GM12878 (cell line): ENCODE measurements at places on chromosomes 7 and 10.

DNA sequence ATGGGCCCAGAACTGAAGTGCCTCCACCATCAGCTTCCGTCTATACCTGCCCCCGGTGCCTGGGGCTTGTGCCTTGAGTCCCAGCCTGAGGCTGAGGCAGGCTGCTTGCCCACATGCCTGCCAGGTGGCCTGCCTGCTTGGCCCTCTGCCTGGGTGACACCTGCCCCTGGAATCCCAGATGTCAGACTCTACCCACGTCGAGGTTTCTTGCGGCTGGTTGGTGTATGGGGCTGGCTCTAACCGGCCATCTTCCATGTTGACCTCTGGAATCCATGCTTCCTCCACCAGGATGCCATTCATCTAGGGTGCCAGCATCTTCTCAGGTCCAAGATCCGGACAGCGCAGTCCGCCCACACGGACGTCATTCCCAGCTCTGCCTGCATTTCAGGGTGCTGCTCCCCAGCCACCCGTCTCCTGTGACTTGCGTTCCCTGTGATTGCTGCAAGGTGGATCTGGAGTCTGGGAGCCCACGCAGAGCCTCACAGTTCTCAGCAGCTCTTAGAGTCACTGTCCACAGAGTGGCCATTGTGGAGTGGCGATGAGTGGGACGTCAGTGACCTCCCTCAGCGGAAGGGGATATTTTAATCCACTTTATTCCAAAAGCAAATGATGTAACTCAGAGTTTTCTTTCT, 298.1 kb downstream of the TCERG1L start:
- H3K36me3 ChIP-seq, result no peaks in the 10 kb centered on the region
- no peak overlapping the region for H3K27ac ChIP-seq
- no peaks in the 10 kb centered on the region for H3K27me3 ChIP-seq
- DNase-seq, result no peak
- no peaks in the 10 kb centered on the region for H3K4me1 ChIP-seq

DNA sequence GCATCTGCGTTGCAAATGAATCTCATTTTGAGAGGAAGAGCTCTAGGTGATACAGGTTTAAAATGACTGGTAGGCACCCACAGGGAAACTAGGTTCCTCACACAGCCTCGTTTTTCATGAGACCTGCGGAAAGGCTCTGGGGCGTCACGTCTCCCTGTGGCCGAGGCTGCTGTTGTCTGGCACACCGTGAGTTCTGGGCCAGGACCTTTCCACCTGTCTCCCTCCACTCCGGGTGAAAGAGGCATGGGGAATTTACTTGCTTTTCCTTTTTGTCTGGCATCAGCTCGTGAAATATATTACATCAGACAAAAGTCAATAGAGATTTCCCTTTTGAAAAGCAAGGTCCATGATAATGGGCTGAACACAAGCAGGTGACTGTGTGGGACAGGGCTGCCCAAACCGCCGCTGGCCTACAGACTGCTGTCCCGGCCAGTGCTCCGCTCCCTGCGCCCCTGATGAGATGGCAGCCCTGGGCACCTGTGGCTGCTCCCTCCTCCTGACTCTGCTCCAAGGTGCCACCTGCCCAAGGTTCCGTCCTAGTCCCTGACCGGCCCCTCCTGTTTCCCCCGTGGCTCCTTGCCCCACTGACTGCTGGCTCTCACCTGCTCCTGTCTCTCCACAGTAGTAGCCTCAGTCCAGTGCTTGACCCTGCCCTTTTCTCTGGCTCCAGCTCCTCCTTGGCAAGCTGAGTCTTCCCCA, 109.6 kb downstream of the NKX6-2 start:
- DNase-seq, result no peak
- no peak overlapping the region for H3K27ac ChIP-seq
- no peaks in the 10 kb centered on the region for H3K27me3 ChIP-seq
- no peaks in the 10 kb centered on the region for H3K4me1 ChIP-seq

DNA sequence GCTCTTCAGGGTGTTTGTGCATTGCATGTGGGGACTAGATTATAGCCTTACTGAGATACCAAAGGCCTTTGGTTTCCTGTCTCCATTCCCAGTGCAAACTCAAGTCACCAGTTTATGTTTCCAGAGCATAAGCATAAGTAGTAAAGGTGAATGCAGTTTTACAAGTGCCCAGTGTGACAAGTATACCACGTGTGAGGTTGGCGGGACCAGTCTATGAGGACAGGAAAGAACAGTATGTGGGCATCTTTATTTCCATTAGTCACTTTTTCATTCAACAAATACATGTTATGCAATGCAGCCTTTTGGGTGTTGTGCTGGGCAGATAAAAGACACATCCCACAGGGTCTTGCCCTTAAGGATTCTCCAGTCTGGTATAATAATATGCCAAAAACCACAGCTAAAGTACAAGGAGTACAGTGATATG, 146.5 kb downstream of the ARID5B start:
- H3K27ac ChIP-seq, result peak overlapping the region; percentile 93
- no peaks in the 10 kb centered on the region for H3K27me3 ChIP-seq
- H3K36me3 ChIP-seq, result no peaks in the 10 kb centered on the region; the same call in 1 of the 2 replicates

DNA sequence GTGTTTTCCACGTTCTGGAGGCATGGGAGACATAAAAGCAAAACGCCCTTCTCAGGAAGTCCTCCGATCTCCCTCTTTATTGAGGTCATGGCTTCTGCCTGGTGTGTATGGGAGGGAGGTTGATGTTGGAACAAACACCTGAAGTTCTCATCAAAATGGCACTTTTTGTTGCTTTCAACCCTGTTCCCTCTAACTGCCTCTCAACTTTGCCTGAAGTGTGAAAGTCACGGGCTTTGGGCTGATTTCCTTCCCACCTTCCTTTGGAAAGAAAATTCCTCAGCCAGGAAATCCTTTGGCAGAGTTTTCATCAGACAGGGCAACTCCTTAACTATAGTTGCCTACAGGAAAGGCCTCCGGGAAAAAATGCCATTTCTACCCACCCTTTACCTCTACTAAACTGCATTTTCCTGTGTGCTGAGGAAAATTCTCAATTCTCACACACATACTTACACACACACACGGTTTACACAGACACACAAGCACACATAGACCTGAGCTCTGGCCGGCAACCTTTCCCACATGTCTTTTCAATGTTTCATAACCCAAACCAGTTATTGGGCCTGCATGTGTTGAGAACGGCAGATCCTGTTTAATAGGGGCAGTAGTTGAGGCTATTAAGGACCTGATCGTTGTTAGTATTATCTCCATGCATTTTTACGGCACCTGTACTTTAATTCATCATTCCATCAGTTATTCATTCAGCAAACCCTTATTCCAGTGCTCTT, 36.4 kb downstream of the CYP17A1 start:
- no peak overlapping the region for H3K27ac ChIP-seq
- H3K27me3 ChIP-seq, result no peaks in the 10 kb centered on the region
- H3K4me3 ChIP-seq, result no peak overlapping the region

DNA sequence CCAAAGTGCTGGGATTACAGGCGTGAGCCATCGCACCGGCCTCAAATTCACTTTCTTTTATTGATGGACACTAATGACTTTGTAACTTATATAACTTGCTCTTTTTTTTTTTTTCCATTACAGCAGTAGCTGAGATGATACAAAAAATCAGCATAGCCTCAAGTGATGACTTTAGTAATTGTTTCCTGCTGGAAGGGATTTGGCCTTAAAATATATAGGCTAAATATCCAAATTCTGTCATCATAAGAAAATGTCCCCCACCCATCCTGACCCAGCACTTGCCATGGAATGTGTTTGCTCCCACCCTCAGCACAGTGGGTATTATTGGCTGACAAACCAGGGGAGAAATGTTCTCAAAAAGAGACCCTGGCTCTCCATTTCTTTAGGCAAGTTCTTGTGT, 1264.1 kb upstream of the AUTS2 start:
- no peaks in the 10 kb centered on the region for H3K27me3 ChIP-seq
- no peak overlapping the region for H3K27ac ChIP-seq
- no peaks in the 10 kb centered on the region for H3K36me3 ChIP-seq
- DNase-seq, result no peak

GRCh38 chr7:150983893-150984368, 5.8 kb upstream of the KCNH2 start:
- no peaks in the 10 kb centered on the region for H3K36me3 ChIP-seq
- H3K27ac ChIP-seq, result no peak overlapping the region
- DNase-seq, result no peak
- peaks cover 5% of the 10 kb centered on the region for H3K27me3 ChIP-seq
- no peak overlapping the region for H3K4me3 ChIP-seq
- H3K4me1 ChIP-seq, result no peaks in the 10 kb centered on the region; the same call in 1 of the 2 replicates

- no peak for DNase-seq
- H3K27me3 ChIP-seq, result peaks cover 3% of the 10 kb centered on the region
- no peaks in the 10 kb centered on the region for H3K36me3 ChIP-seq
- H3K4me3 ChIP-seq, result no peak overlapping the region
- H3K27ac ChIP-seq, result no peak overlapping the region
Observed at GRCh38 chr7:28890137-28890536, 68.0 kb downstream of the TRIL start.

DNA sequence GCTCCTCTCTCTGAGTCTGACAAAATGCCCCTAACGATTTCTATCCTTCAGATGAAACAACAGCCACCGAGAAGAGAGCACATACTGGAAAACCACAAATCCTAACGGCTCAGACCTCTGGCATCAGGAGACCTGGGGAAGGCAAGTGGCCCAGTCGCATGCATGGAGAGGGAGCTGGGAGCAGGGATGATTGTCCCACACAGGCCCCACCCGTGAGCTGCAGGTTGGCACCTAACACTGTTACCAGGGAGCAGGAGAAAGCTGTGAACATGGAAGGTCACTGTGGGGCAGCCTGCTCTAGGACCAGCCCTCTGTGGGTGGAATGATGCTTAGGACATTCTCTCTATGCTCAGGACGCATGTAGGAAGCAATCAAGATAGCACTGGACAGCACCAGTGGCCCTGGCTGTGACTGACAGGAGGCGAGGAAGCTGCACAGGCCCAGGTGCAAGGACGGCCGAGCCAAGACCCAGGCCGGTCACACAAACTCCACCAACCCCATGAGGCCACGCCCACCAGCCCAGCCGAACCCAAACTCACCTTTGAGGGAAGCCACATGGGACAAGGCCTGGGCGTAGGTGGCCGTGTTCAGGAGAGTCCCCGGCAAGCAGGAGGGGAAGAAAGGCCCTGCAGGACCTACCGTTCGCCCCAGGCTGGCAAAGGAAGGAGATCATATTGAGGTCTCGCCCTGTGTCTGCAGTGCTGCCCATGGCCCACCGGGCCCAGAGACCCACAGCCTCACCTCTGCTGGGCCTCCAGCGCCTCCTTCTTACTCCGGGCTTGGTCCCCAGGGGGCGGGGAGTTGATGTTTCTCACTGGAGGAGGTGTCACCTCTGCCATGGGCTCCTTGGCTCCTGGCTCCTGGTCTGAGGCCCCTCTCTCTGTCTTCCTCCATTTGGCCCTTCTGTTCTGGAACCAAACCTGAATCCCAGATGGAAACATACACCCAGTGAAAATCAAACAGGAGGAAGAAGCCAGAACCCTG, 9.7 kb downstream of the DRGX start:
- H3K4me3 ChIP-seq, result no peak overlapping the region
- no peaks in the 10 kb centered on the region for H3K4me1 ChIP-seq
- DNase-seq, result no peak
- H3K36me3 ChIP-seq, result no peaks in the 10 kb centered on the region
- H3K27me3 ChIP-seq, result peaks cover 10% of the 10 kb centered on the region

DNA sequence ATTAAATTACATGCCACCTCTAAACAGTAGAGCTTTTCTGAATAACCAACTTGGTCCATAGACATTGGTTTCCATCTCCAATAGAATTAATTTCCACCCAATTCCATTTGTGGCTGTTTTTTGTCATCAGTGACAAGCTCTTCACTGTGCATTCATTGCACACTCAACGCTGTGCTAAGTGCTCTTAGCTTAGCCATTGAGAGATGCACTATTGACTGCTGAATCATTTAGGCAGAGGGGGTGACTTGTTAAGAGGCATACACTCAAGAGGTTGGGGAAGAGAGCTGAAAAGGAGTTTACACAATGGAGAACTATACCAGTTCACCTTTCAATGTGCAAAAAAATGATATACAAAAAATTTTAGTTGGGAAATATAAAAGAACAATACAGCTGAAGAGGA, 31.9 kb upstream of the CBLL1 start:
- no peak for DNase-seq
- H3K36me3 ChIP-seq, result no peaks in the 10 kb centered on the region
- no peaks in the 10 kb centered on the region for H3K4me1 ChIP-seq
- H3K27ac ChIP-seq, result no peak overlapping the region
- no peak overlapping the region for H3K4me3 ChIP-seq

DNA sequence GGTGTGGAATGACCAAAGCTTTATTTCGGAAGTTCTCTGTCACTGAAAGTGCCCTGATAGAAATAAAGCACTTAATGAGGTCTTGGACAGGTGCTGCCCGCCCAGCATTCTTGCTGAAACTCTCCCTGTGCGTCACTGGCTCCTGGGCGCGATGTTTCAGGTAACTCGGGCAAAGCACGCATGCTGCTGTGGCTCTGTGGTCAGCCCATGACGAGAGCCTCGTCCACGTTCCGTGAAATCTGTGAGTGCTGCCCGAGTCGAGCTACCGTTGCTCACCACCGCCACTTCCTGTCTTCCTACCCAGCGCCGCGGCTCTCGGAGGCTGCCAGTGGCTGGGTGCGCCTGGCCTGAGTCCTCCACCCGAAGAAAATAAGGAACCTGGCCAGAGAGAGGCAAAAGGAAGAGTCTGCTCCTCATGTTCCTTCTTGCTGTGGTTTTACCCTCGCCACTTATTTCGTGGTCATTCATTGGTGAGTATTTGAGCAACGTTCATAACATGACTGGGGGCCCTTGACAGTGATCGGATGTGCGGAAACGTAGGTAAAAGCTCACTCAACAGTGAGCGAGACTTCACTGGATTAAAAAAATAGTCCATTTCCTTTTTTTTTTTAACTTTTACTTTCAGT, 95.5 kb downstream of the MAP3K8 start:
- H3K4me1 ChIP-seq, result peaks cover 33% of the 10 kb centered on the region
- H3K36me3 ChIP-seq, result no peaks in the 10 kb centered on the region
- H3K4me3 ChIP-seq, result peak overlapping the region; percentile 48
- peak; percentile 77 for DNase-seq

DNA sequence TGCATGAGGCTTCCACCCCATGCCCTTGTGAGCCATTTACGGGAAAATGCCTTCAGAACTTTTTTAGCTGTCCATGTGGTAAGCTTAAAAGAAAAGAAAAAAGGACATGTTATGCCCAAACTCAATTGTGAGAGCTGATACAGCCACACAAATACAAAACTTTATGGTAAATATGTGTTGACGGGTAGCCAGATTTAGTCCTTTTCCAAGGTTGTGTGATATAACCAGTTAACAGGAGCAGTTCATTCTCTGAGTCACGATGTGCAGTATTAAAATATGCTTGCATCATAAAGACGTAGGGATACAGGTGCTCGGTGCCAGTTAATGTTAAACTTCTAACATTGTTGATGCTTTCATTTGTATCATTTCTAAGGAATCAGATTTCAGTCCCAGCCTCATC, 350.4 kb downstream of the DNAJB6 start:
- H3K36me3 ChIP-seq, result no peaks in the 10 kb centered on the region
- H3K27me3 ChIP-seq, result no peaks in the 10 kb centered on the region

DNA sequence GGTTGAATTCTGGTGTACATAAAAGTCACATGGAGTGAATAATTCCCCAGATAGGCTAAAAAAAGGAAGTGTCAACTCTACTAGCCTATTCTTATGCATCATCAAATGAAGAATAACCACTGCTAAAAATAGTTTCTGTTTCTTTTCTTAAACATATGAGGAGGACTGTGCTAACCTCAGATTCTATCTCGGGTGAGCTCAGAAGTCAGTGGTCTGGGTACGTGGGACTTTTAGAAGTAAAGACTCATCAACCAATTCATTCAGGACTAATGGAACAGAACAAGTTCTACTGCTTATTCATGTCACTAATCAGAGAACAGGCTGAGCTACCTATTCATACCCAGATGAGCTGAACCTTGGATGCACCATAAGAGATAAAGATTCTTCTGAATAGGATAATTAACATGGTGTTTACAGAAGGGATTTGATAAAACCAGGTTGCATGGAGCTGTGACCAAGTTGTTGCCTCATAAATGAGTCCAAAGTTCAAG, 9.5 kb upstream of the ASAH2 start:
- no peak overlapping the region for H3K27ac ChIP-seq
- no peaks in the 10 kb centered on the region for H3K36me3 ChIP-seq
- H3K4me1 ChIP-seq, result peaks cover 13% of the 10 kb centered on the region
- DNase-seq, result peak; percentile 71
- no peaks in the 10 kb centered on the region for H3K27me3 ChIP-seq
